ENCODE measurements at places on chromosomes 4 and X.

GRCh38 chr4:109302361-109303139, at the start of gene COL25A1:
Gene COL25A1, minus strand, starts transcription at chr4:109302658.
- DNase-seq, result no peak

GRCh38 chr4:56552273-56552672, 46.7 kb downstream of the ARL9 start:
- DNase-seq, result no peak

- DNase-seq, result no peak
Observed at GRCh38 chrX:101407167-101407747, 468 bp downstream of the GLA start.

GRCh38 chr4:70688795-70689231, 481 bp downstream of the UTP3 start:
- DNase-seq, result no peak

DNA sequence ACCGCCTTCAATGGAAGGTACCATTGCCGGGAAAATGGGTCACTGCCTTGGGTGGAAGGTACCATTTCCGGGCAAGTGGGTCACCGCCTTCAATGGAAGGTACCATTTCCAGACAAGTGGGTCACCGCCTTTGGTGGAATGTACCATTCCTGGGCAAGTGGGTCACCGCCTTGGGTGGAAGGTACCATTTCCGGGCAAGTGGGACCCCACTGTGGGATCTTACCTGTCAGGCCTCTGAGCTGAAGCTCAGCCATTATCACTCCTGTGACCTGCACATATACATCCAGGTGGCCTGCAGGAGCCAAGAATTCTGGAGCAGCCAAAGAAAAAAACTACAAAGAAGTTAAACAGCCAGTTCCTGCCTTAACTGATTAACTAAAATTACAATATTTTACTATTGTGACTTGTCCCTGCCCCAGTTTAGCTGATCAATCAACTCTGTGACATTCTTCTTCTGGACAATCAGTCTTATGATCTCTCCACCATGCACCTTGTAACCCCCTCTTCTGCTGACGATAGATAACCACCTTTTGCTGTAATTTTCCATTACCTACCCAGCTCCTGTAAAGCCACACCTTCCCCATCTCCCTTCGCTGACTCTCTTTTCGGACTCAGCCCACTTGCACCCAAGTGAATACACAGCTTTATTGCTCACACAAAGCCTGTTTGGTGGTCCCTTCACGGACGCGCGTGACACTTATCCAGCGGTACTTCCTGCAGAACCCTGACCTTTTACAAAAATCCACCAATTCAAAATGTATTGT, 313.2 kb downstream of the DHRSX start:
- DNase-seq, result no peak

GRCh38 chrX:119762718-119763117, 4.3 kb downstream of the SOWAHD start:
- no peak for DNase-seq

- DNase-seq, result no peak
Observed at GRCh38 chrX:148628621-148629020, 128.2 kb downstream of the AFF2 start.

- no peak for DNase-seq
Observed at GRCh38 chr4:78846258-78846657, 70.1 kb downstream of the BMP2K start.

DNA sequence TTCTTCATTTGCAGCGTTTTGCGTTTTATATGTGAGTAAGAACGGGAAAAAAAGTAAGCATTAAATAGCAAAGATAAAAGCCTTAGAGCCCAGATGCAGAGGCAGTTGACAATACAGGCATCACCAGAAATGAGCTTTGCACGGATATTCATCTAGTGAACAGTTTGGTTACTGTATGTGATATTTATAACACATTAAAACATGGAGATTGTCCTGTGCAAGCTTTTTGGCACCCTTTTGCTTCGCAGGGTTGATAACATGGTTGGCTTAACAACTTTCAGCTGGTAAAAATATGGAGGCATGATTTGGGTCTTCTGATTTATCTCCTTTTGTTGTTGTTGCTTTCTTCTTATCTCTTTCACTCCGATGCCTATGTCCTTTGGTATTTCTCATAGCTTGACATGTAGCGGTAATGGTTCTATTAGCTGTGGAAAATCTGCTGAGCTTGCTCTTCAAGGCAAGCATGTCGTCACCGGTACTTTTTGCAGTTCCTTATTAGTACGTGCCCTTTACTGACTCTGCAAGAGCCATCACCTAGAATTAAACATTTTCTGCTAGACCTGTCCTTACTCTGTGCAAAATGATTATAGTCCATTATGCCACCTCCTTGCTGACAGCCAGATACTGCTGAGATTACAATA, 102.9 kb downstream of the PCDH7 start:
- DNase-seq, result no peak

- DNase-seq, result no peak
Observed at GRCh38 chr4:151729731-151730559, 30.9 kb downstream of the GATB start.

- DNase-seq, result no peak
Observed at GRCh38 chrX:84133023-84133422, 55.0 kb downstream of the RPS6KA6 start.

DNA sequence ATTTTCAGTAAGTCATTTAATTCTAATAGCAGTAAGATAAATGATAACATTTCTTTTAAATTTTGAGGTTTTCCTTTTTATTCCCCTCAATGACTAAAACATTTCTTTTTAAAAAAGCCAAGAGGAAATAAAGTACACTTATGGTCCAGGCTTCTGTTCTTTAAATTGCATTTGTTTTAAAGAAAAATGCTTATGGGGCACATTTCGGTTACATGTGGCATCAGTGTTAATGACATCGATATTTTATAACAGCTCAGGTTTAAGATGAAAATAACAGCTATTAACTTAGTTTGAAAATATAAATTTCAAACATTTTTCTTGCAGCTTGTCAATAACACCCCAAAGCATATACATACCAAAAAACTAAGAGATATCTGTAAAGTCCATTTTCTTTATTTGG, 1161.1 kb downstream of the PCDH18 start:
- no peak for DNase-seq

- DNase-seq, result no peak
Observed at GRCh38 chr4:89254847-89255246, 52.8 kb downstream of the GPRIN3 start.

- no peak for DNase-seq
Observed at GRCh38 chrX:56615282-56615681, 51.9 kb downstream of the UBQLN2 start.

- DNase-seq, result no peak
Observed at GRCh38 chr4:177079327-177079726, 230.3 kb upstream of the NEIL3 start.

DNA sequence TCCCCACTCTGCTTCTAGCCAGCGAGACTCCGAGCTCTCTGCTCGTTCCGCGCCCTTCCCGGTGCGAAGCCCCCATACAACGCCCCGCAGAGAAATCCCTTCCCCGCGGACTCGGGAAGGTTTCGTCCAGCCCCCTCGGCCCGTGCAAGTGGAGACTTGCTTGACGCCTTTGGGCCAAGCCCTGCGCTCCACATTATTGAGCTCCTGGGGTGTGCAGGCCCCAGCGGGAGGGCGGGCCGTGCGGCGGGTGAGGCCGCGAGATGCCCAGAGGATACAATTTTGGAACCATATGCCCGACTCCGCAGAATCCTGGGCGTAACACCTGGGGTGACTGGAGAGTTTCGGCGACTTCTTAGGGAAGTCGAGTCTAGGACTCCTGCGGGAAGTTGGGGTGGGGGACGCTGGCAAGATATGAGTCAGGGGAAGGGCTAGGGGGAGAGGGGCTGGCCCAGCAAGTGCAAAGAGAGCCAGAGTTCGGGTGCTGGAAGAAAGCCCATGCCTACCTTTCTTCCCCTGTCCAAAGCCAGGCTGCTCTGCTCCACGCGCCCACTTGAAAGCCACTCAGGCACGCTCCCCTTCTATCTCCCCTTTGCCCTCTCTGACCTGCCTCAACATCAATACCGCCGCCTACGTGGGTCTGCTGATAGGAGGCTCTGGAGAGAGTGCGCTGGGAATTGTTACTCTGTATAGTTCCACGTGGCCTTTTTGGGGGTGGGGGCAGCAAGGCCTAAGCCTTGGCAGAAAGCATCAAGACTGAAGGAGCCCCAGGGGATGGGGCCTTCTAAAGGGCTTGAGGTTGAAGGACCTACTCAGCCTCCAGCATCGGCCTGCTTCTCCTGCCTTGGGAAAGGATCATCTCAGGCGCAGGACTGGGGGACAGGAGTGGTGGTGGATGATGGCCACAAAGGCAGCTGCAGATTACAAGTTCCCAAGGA, 1.2 kb upstream of the ELF4 start:
- no peak for DNase-seq

- no peak for DNase-seq
Observed at GRCh38 chrX:118513120-118513898, 17.7 kb downstream of the DOCK11 start.

Data from AG04449 (cell line).